ENCODE measurements at places on chromosomes 7 and 10.
A peak's percentile ranks its signal among the peaks of the same experiment; 100 is the strongest.

- peak; percentile 62 for DNase-seq
Observed at GRCh38 chr7:149422162-149422913, 38.5 kb downstream of the ZNF777 start.

GRCh38 chr10:111706331-111706730 is 477.2 kb downstream of the GPAM start:
- DNase-seq = no peak

DNA sequence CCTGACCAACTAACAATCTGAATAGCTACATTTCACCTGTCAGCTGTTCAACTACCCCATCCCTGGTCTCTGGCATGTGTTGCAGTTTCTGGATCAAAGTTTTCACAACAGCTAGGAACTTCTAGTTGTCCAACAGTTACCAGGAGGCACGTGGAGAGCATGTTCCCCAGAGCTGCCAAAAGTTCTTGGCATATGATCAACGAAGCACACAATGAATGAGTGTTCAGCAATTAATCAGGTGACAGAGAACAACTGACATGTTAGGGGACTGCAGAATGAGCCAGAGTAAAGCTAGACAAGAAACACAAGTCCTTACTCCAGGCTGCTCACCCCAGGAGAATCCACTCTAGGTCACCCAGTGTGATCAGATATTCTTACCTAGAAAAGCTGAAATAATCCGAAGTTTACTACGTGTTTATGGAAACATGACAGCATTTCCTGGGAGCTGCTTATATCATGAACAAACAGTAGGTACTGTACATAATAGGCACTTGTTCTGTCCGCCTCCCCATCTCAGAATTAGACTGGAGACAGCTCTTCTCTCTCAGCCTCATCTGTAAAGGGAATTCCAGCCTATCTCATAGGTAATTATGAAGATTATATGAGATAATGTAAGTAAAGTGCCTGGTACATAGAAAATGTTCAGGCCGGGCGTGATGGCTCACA is 50.6 kb downstream of the ZNF438 start:
- DNase-seq = no peak

DNA sequence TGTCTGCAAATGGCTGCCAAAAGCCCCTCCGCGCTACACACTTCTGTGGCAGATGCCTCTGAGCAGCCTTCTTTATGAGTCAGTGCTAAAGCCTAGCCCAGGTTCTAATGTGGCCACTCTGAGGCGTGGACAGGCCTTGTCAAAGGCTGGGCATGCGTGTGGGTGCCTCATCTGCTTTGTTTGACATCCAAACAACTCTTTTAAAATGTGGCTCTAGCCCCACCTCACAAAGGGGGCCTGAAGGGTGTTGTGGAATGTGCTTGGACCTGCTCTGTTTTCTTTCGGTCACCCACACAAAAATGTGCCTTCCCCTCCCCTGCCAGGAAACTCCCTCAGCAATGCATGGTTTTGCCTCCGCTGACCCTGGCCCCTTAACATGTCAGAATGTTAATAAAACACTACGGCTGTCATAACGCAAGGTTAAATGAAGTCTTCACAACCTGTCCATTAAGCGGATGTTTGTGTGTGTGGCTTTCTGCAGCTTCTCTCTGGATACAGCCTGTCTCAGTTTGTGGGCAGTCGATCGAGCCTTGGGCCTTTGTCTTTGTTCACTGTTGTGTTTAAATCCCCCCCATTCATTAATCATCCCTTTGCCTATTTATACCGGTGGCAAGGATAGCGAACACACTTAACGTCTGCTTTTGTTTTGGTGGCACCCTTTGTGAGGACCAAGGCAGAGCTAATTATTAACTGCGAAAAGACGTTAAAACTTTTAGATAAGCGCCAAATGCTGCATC is 718.9 kb downstream of the LRMDA start:
- no peak for DNase-seq

DNA sequence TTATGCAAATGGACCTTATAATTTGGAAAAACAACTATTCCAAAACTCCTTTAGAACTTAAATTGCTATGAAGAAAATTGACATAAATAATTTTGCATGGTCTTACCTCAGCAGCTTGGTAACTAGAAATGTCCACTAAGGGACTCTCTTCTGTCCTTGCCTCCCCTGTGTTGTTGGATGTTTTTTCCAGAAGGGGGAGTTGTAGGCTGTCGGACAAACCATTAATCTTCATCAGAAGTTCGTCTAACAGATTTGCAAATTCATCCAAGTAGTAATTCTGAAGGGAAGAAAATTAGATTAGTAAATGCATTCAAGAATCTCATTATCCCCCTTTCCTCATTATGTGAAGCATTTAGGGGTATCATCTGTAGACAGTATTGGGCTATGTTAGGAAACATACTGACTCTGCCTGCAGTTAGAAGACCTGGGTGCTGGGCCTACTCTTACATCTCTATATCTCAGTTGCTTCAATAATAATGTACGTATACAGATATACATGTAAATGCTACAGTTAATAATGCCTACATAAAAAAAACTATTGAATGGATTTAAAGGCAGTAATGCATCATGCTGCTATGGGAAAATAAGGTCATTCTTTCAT is 155.6 kb downstream of the PKD1L1 start:
- no peak for DNase-seq

- no peak for DNase-seq
Observed at GRCh38 chr7:23523486-23524075, 8.2 kb downstream of the TRA2A start.

DNA sequence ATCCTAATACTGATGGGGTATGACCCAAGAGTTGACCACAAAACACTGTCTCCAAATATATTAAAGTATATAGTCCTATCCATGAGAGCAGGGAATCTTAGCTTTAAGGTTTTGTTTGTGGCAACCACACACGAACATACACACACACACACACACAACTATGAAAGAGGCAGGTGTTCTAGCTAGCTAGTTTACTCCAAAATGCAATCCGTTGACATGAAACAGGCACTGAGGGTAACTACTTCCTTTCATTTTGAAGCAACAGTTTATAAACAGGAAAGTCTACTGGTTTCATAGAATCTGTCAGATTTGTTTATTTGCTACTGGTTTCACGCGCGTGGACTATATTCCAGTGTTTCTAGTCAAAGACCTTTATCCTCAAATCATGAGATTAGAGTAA is 14.8 kb downstream of the HTR5A start:
- DNase-seq = no peak

- DNase-seq = no peak
Observed at GRCh38 chr7:74412603-74413002, 41.1 kb upstream of the GTF2IRD1 start.

- peak; percentile 73 for DNase-seq
Observed at GRCh38 chr7:151875942-151876898, 695 bp downstream of the PRKAG2 start.

- no peak for DNase-seq
Observed at GRCh38 chr10:93190372-93190771, 116.7 kb downstream of the CYP26A1 start.

DNA sequence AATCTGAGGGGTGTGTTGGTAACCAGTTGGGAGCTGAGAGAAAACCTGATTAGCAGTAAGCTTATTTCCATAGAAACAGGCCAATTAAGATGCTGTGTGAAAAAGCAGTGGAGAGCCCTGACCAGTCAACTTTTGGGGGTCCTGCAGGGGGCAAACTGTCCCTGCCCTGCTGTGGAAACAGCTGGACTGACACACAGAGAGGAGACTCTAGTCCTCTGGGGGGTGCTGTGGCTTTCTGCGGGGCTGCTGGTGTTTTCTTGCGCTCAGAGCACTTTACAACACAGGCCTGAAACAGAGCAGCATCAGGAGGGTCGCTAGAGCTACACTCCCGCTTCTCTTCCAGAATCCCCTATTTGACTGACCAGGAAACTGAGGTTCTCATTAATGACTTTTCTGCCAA is 546.9 kb upstream of the GALNT17 start:
- no peak for DNase-seq

DNA sequence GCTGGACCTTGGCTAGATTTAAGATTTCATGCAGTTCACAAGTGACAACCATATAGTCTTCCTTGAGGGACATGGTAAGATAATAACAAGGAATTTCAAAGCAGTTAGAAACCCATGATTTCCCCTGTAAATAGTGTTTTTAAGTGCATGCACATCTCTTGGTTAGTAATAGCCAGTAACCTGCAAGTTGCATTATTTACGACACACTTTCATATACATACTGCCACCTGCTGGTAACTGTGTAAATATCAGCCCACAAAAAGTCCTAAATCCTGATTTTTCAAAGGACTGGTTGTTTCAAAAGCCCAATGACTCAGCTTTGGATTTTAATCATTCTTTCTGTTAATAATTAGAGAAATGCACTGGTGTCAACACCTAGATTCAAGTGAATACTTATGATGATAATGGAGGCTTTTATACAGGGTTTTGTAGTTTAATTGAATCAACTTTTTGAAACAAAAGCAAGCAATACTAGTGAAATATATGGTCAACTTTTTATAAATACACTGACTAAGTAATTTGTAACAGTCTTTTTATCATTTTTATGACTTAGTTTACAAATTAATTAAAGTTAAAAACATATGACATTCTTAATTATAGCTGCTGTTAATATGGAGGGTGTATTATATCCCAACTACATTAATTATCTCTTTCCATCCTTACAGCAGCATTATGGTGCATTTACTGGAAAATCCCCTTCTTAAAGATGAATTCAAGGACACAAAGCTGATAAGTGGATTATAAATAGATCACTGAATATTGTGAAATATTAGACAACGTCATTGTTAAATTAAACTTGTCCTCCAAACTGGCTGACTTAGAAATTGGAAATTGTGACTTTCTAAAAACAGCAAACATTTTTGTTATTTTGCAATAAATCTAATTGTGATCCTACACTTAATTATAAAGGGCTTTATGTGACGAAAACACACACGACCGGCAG is 367.7 kb upstream of the SEMA3D start:
- DNase-seq = peak; percentile 60

DNA sequence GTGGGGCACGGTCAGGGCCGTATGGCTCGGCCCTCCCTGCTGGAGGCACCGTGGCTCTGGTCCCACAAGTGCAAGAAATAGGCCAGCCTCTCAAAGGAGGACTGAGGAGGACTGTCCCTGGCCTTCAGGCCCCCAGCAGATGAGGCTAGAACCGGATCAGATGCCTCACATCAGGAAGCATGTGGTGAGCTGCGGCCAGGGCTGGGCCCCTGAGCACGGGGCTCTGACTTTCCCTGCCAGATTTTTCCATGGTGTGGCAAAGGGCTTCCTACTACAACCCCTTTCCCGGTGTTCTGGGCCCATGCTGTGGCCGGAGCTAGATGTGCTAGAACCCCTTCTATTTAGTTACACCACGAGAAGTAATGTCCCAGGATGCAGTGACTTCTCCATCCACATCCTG is 100.4 kb downstream of the TCERG1L start:
- DNase-seq = no peak

GRCh38 chr10:7457478-7458316 is 46.9 kb upstream of the SFMBT2 start:
- DNase-seq = no peak

DNA sequence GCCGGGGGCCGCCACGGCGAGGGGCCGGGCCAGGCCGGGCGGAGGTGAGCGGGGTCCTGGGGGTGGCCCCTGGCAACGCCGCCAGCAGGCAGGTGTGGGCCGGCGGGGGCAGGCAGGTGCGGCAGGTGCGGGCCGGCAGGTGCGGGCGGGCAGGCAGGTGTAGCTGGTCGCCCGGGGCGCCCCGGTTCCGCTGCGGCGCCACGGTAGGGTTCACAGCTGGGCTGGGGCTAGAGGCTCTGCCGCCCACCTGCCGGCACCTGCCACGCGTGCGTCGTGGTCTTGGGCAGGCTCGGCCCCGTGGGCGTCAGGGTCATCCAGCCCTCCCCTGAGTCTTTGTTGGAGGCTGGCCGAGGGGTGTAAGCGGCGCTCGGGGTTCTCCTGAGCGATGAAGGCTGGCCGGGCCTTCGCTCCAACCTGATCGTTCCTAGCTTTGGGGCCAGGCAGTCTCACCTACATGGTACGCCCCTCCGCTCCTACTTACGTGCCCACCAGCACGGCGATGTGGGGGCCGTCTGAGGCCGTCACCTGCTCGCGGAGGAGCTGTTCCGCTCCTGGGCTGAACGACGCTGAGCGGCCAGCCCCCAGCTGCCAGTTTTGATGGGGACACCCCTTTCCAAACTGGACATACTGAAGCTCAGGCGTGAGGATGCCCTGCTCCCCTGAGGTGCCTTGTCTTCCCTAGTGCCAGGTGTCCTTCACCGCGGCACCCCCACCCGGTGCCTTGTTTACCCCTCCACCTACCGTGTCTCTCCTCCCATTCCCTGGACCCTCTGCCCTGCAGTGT is 493 bp downstream of the ZMIZ2 start:
- no peak for DNase-seq

- no peak for DNase-seq
Observed at GRCh38 chr10:80454513-80455460, 677 bp downstream of the TSPAN14 start.

DNA sequence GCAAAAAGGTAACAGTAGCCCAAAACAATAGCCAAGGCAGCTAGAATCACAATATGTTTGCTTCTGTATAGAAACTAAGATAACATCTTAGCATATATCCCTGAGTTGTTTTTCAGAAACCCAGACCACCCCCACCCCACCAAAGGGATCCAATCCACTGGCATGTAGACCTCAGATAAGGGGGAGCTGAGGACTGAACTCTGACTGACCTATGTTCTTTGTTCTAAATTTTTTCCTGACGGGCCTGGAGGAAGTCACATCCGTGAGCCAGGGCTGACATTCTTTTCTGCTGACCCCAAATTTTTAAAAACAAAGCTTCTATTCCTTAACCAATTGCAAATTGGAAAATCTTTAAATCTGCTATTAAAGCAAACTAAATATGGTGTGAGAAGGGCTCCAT is 493.9 kb upstream of the IGFBP3 start:
- no peak for DNase-seq

DNA sequence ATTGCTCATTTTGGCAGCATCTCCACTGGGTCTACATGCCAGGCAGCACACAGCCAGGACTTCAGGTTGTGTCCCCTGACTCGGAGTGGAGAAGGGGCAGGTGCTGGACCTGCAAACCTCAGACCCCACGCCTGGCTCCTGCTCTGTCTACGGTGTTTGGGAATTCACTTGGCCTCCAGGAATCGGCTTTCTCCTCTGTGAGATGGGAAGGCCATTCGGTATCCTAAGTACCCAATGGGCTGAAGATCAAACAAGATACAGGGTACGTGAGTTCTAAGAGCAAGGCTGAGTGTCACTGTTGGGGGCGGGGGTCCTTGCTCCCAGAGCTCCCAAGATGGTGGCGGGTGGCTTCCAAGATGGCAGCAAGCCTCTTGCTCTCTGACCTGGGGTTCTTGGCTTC is 73.2 kb upstream of the EN2 start:
- DNase-seq = no peak

- DNase-seq = no peak
Observed at GRCh38 chr7:154610903-154611302, 392.0 kb downstream of the PAXIP1 start.

GRCh38 chr10:80458263-80458625 is 4.1 kb downstream of the TSPAN14 start:
- no peak for DNase-seq

- DNase-seq = no peak
Observed at GRCh38 chr10:123704812-123705211, 38.7 kb downstream of the GPR26 start.

Data from hindlimb muscle (tissue), 1 donor.